Left ventricle myocardium superior (tissue), 1 donor: ENCODE measurements at places on chromosomes 3 and 15.

- no peak for DNase-seq
Measured at GRCh38 chr3:142863010-142863817, 25.7 kb downstream of the PCOLCE2 start.

GRCh38 chr3:167113035-167113830 lies 266.9 kb downstream of the ZBBX start:
- DNase-seq: peak; percentile 17

DNA sequence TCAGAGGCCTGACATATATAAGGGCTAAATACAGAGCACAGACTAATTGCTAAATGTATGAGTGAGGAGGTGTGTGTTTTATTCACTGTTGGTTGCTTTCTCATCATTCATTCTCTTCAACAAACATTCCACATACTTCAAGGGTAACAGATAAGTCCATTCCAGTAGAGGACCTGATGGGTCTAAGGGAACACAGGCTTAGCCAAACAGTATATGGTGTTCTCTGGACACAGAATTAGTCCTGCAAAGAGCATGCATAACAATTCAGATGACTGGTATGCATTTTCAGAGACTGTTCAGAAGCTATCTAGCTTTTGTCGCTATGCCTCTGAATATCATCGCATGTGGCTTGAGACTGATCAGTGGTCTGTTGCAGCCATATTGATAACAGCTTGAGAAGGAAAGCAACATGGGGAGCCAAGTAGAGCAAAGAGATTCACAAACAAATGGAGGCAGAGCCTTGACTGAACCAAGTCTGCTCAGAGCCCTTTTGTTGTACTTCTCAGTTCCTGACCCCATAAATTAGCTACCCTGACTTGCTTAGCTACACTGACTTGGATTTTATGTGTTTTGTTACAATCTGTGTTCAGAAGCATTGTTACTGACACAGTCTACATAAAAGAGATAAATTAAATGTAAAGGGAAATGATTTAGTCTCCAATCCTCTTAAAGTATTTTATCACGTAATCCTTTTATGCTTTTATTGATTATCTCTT lies 1178.7 kb downstream of the ROBO1 start:
- DNase-seq: no peak

GRCh38 chr15:60208709-60209108 lies 189.1 kb downstream of the ANXA2 start:
- no peak for DNase-seq

DNA sequence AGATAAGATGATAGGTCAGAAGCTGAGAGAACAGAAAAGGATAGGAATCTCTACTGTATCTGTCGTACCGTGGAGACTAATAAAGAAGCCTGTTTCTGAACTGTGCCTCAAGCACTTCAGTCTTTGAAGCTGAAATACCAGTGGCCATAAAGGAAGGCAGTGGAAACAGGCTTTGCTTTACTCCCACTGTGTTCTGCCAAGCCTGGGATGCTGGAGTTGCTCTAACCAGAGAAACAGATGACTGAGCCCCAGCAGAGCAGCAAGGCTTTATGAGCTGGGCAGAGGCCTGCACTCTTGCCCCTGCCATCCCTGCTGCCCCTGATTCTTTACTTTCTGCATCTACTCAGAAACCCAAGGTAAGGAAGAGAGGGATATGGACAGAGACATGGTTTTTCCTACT lies 89.4 kb downstream of the PDE8A start:
- DNase-seq: no peak

GRCh38 chr3:18237251-18238005 lies 187.7 kb downstream of the SATB1 start:
- DNase-seq: no peak

DNA sequence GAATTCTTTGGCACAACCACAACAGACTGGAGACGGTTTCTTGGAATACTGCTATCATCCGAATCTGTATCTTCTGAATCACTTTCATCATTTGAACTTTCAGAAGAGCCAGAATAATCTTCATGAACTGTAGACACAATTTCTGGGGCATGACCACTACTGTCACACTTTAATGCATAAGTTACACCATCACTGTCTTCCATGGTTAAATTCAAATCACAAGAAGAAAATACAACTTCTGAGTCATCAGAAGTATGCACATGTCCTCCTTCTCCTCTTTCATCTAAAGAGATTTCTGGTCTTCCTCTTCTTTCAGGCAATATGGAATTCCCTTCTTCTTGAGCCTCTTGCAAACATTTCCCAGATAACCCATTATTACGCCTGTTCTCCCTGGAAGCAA lies 42.5 kb downstream of the SETD2 start:
- no peak for DNase-seq

DNA sequence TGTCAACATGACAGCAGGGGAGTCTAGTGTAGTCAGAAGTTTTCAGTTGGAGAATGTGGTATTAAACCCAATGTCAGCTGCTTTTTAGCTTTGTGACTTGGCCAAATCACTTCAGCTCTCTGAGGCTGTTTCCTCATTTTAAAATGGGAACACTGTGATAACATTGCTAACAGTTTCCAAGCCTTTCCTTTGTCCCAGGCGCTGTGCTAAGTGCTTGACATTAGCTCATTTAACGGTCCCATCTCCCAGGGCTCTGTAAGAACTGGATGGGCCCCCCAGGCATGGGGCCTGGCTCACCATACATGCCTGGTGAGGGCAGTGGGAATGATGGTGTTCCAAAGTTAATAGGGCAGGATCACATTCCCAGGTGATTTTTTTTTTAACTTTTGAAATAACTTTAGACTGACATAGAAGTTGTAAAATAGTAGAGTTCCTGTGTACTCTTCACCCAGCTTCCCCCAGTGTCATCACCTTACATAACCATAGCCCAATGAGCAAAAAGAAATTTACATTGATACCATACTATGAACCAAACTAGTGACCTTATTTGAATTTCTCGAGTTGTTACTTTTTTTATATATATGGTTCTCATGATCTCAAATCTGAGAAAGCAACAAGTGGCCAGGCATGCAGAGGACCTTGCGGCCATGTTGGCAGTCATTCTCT lies 7.7 kb downstream of the RASL12 start:
- DNase-seq: no peak

DNA sequence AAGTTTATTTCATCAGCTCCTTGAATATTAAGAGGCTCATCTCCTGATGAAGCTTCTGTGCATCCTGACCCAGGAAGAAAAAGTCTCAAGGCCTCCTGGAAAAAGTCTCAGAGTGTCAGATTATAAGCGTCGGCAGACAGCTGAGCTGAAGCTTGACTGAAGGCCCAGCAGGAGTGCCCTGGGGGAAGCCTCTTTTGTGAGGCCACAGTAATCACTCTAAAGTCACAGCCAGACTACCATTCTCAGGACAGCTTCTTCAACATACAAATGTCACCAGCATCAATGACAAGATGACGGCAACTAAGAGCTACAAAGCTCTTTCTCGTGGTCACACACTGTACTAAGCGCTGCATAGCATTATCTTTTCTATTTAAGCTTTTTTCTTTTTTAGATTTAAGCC lies 72.7 kb upstream of the LRRN1 start:
- DNase-seq: no peak

- DNase-seq: no peak
Measured at GRCh38 chr3:69091389-69092029, 6.8 kb downstream of the ARL6IP5 start.

DNA sequence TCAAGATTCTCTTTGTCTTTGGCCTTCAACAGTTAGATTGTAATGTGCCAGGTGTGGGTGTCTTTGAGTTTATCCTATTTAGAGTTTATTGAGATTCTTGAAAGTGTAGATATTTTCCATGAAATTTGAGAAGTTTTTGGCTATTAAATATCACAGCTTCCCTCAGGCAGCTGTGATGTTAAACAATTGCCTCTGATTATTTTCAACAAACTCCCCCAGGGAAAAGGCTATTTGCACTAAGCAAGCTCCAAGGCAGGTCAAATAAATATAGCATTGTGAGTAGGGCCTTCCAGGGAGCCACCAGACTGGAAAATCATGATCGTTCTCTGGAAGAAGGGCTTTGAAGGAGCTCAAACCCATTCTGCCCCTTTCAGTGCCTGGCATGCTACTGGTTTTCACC lies 107.0 kb downstream of the EEFSEC start:
- DNase-seq: no peak

GRCh38 chr15:63906266-63906584 lies 72.5 kb upstream of the HERC1 start:
- DNase-seq: no peak
